ENCODE measurements at places on chromosomes 7 and 10.

DNA sequence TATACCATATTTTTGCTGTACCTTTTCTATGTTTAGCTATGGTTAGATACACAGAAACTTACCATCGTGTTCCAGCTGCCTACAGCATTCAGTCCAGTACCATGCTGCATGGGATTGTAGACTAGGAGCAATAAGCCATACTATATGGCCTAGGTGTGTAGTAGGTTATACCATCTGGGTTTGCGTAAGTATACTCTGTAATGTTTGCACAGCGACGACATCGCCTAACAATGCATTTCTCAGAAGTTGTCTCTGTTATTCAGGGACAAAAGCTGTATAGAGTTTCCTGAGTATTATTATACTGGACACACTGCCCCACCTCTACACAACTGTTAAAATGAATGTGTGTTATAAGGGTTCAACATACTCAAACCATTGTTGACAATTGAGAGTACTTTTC is 93.8 kb upstream of the MKI67 start:
- no peak for DNase-seq

- DNase-seq: no peak
These were observed 9.6 kb upstream of the OAT start for GRCh38 chr10:124428207-124428777.

DNA sequence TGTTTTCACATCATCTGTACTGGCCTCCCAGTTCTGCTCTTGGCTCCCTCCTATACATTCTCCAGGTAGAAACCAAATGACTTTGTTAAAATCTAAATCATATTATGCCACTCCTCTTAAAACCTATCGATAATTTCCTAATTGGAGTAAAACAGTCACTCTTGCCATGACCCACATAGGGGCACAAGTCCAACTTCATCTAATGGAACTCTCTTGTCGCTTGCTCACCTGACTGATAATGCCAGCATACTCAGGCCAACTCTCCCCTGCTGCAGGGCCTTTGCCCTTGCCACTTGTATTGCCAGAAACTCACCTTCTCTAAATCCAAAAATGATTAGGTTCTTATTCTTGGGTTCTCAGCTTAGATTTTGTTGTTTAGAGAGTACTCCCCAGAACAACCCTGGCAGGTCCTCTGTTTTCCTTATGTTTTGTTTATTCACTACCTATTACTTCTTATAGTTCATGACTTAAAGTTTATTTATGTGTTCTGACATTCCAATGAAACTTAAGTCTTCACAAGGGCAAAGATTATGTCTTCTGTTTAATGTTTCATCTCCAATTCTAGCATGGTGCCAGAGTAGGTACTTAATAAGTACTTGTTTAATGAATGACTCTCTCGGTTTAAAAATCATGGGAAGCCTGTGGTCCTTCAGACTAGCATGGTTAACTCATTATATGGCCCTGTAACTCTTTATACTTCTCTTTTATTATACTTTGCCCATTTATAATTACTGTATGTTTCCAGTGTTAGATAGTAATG is 345.9 kb upstream of the SMIM30 start:
- DNase-seq: no peak

- DNase-seq: no peak
These were observed 29.6 kb downstream of the ABCB4 start for GRCh38 chr7:87445897-87446296.

GRCh38 chr7:112929421-112929820 is 139.2 kb upstream of the TMEM168 start:
- no peak for DNase-seq

DNA sequence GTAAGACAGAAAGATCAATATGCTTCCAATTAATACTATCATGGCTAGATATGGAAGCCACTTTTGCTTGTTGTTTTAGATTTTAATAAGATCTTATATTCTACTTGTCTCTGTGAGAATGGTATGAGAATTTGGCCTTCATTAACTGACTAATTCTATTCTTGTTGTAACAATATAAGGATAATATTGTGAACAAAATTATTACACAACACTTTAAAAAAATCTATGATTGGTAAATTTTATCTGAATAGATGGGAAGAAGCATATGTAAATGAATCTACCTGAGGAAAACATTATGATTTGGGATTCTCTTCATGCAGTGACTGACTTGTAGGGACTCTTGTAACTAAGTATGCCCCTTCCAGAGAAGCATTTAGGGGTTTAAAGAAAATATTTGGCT is 308.9 kb upstream of the KCND2 start:
- DNase-seq: no peak

- DNase-seq: no peak
These were observed 241.1 kb downstream of the DNAJB6 start for GRCh38 chr7:157577796-157578339.

DNA sequence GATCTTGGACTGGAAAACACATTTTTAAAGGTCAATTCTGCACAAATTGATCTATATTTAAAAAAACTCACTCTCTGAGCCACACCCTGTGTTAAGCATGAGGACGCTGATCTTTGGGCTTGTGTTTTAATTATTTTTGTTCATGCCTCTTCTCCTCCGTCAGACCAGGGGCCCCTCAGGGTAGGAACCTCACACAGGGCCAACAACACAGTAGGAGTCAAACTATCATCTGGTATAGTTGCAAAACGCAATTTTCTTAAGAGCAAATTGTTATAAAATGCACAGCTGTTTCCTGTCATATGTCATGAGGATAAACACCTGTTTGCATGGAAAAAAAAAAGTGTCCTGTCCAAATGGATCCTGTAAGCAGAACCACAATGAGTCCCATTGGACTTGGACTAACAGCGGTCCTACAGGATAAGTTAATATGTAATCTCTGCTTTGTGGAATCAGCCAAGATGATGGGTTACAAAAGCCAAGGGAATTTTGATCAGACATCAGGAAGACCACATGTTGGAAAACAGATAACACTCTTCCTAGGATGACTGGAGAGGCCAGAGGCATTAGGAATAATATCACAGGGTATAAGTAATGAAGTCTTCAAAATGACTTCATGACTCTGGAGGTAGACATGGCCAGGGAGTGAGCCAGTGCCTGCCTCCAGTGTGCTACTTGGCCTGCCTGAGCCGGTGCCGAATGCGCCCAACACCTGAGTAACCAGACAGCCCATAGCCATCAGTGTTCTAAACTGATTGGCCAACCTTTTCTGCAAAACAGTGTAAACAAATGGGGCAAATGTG is 184.9 kb upstream of the ADCY1 start:
- no peak for DNase-seq

- DNase-seq: peak; percentile 4
These were observed 1.9 kb downstream of the HOXA9 start for GRCh38 chr7:27163288-27164044.

DNA sequence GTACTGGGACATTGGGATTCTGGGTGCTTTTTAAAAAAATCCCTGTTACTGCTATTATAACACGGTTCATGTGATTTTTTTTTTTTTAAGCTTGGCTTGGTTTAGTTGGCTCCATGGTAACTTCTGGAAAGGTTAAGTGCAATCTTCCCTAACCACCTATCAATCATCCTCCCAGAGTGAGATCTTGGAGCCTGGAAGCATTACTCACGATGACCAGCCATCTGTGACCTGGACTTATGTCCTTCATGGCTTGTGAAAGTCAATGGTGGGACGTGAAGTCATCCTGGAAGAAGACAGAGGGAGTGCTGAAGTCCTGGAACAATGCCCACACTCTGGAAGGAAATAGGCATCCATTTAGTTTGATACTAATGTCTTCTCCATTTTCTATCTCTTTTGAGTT is 135.5 kb upstream of the FRMD4A start:
- DNase-seq: no peak

GRCh38 chr7:85583131-85583953 is 396.5 kb upstream of the SEMA3D start:
- no peak for DNase-seq

DNA sequence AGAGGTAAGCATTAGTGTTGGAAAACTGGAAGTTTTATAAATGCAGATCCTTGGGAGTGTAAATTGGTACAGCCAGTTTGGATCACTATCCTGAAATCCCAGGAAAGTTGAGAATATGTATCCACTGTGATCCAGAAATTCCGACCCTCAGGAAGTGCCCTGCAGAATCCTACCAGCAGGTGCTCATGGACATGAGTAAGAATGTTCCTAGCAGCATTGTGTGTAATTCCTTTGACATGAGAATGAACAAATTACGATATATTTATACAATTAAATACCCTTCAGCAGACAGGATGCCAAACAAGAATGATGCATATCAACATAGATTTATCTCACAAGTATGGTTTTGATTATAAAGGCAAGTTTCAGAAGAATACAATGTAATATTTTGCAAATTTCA is 181.6 kb downstream of the XPNPEP1 start:
- no peak for DNase-seq

DNA sequence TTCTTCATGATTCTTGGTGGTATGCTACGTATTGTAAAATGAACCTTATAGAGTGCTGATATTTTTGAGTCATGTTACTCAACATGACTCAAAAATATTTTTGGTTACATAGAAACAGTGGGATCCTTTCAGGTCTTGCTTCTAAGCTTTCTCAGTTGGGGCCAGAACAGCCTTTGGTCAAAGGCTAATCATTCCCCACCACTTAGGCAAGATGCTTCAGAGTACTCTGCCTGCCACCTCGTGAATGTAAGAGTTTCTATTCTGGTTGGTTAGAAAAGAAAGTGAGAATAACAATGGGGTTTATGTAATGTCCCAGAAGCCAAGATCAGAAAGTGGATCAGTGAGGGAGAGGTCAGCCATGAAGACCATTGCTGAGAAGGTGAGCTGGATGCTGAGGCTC is 327.8 kb downstream of the TCERG1L start:
- no peak for DNase-seq

DNA sequence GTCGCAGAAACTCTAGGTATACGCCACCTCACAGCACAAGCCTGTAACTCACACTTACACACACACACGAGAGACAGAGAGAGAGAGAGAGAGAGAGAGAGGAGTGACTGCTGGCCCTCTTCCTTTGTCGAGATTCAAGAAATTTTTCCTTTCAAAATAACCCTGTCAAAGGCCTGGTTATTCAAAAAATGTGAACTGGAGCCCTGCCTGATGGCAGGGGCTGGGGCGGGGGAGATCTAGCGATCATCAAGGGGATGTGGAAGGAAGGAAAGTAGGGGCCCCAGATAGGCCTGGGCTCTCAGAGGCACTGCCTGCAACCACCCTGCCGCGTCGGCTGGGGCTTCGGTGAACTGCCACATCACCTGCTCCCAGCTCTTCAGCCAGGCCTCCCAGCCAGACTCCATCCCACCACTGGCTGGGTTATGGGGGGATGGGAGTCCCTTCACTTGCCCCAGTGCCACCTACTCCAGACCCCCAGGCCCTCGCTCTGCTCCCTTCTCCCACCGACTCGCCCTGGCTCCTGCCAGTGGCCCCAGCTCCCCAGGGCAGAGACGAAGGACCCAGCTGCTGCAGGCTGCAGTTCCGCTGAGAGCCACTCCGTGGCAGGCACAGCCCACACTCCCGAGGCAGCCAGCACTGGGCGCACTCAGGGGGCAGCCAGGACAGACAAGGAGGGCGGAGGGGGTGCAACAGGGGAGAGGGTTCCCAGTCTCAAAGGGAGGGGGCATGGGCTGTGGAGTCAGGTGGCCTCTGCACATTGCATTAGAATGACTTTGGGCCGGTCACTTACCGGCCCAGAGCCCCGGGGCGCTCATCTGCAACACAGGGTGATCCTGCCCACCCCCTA is 15.3 kb downstream of the KCNH2 start:
- DNase-seq: peak; percentile 75

DNA sequence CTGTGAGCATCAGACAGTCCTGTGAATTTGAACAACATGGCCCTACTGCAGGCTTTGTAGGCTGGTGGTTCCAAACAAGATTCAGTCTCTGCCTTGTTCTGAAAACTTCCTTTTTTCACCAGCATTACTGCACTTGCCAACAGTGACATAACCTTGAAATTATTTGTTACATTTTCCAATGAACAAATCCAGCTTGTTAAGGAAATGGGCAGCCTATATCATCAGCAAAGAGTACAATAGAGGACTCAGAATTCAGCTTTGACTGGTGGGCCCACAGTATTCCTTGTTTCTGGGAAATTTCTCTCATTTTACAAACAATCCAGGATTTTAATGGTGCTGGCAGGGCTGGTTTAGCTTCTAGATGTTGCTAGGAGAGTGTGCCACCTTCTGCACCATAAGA is 703.7 kb upstream of the FZD8 start:
- DNase-seq: no peak

DNA sequence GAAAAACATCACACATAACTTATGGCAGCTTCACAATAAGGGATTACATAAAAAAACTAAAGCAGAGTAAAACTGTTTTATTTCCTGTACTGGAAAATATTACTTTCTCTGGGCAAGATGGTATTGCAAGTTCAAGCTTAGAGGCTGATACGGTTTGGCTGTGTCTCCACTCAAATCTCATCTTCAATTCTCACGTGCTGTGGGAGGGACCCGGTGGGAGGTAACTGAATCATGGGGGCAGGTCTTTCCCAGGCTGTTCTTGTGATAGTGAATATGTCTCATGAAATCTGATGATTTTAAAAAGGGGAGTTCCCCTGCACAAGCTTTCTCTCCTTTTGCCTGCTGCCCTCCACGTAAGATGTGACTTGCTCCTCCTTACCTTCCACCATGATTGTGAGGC is 5.1 kb upstream of the LRRC27 start:
- no peak for DNase-seq

DNA sequence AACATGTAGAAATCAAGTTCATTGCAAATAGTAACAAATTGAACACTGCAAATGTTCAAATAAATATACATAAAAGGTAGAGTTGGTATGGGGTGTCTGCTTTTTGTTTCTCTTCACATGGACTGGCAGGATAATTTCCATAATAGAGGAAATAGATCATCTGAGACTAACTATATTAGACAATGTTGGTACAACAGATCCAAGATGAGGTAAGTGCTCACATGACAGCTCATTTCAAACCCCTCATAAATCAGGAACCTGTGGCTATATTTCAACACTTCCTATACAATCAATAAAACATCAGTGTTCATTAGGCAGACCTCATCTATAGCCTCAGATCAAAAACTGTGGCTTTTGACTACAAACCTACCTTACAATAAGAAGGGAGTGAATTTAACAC is 469.1 kb downstream of the GRM8 start:
- DNase-seq: no peak

DNA sequence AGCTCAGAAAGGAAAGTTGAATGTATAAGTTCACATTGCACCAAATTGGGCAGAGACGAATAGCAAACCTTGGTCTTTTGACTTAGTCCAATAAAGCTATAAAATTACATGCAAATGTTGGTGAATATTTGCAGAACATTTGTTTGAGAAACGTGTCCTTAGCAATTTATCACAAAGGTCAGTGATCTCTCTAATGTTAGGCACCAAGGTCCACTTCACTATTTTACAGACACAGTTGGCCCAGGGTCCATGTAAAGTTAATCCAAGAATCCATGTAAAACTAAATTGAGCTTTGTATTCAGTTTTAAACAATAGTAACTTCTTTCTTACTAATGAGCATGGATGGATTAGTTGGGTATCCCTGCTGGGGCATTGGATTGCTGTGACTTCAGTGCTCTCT is 617.7 kb downstream of the NRG3 start:
- DNase-seq: no peak

DNA sequence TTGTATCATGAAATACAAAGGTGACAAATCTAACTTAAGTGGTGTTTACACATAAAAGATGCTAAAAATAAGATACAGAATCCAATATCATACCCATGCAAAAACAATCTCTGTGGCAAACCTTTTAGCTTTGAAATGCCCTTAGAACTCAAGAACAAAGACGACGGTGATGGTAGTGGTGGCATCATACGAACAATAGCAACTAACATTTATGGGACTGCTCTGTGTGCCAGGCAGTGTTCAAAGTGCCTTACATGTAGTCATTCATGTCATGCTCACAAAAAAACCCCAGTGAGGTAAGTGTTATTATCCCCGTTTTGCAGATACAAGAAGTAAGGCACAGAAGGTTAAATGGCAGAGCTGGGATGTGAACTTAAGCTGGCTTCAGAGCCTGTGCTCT is 563.9 kb downstream of the PARD3 start:
- DNase-seq: no peak

Data from nephron progenitor cell (in vitro differentiated cells).